Hepatic stellate cell (primary cell): ENCODE measurements at places on chromosomes 4 and X.
A peak's percentile ranks its signal among the peaks of the same experiment; 100 is the strongest.

DNA sequence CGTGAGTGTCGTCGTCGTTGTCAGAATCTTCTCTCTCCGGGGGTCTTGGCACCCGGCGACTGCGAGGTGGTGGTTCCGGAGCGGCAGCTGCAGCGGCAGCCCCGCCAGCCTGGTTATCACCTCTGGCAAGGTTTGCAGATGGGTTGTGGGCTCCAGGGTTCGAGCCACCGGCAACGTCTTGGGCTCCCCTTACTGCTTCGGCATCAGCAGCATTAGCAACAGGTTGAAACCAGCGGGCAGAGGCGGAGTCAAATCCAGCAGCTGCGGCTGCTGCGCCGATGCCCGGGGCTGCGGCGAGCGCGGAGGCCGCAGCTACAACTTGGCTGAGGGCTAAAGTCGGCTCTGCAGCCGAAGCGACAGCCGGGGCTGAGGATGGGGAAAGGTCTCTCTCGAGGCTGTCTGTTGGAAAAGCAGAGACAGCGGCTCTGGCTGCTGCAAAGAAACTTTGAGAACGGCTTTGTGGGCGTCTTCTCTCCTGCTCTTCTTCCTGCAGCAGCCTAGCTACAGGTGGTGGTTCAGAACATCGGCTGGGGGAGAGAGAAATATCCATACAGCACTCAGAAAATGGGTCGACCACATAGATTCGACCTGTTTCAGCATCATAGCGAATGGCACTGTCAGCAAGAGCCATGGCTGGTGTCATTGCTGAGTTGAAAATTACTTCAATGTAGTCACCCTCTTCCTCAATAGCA, 3.6 kb downstream of the IRS4 start:
- DNase-seq, result no peak

DNA sequence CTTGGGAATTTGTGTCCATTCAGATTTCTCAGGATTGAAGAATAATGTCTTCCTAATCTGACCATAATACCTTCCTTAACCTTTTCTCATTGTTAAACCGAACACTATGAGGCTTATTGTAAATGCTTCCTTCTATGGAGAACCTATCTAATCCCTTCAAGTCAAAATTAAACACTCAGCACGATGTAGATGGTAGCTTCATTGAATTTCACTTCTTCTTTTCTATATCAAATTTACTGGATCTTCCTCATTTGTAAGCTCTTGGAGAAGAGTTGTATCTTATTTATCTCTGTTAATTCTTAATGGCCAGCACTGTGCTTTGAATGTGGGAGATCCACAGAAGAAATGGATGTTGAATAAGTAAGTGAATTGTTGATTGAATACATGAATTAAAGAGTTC, 109.0 kb upstream of the RAPGEF2 start:
- no peak for DNase-seq

- DNase-seq, result no peak
Observed at GRCh38 chrX:19745077-19745476, 142.3 kb downstream of the SH3KBP1 start.

GRCh38 chr4:88320224-88320779, 35.9 kb upstream of the PPM1K start:
- DNase-seq, result no peak

DNA sequence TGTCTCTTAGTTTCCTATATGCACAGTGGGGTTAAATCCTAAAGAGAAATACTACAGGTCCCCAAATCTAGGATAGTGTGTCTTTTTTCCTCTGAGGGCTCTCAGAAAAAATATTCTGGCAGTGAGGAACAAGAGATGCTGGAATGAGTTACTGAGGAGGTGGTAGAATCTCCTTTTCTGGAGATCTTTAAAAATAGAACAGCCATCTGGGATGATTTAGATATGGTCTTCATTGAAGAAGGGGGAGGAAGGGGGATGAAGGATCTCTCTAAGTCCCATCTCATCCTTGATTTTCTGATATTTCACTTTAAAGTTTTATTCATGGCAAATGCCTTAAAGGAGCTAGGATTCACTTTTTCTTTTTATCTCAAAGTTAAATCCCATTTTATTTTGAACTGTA, 235.0 kb downstream of the MAML3 start:
- DNase-seq, result no peak

GRCh38 chr4:55338486-55338885, 7.6 kb upstream of the SRD5A3 start:
- DNase-seq, result no peak

GRCh38 chr4:186808630-186809018, 85.0 kb upstream of the FAT1 start:
- peak; percentile 20 for DNase-seq

GRCh38 chrX:103918571-103919269, 43.7 kb upstream of the TMSB15B start:
- peak; percentile 67 for DNase-seq

DNA sequence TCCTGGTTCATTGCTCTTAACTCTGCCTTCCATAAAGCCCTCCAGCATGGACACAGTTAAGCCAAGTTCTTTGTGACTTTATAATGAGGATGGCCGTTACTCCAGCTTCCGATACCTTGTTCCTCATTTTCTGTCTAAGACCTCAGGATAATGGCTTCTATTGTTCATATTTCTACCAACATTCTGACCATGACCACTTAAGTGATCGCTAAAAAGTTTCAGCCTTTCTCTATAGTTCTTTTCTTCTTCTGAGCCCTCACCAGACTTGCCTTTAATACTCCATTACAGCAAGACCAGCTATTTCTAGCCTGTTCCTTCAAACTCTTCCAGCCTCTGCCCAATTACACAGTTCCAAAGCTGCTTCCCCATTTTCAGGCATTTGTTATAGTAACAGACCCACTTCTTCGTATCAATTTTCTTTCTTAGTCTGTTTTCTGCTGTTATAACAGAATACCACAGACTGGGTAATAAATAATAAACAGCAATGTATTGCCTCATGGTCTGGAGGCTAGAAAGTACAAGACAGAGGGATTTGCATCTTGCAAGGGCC, 12.3 kb downstream of the RNF175 start:
- no peak for DNase-seq

DNA sequence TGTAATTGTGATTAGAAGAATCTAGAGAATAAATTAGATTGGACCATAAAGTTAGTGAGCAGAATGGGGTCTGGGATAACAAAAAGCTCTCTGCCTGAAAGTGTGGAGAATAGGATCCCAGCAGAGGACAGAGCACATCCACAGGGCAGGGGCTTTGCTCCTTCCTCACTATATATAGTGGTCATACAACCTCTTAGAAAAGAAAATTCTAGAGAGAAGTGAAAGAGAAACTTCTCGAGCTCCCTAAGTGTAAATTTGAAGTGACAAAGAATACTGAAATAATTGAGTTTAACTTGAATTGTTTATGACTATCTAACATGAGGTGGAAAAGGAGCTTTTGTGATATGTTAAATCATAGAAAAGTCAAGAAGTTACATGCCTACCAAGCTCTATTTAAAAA, 14.9 kb downstream of the ADAM29 start:
- DNase-seq, result no peak

GRCh38 chrX:27998666-27999065, 17.4 kb upstream of the DCAF8L1 start:
- no peak for DNase-seq

DNA sequence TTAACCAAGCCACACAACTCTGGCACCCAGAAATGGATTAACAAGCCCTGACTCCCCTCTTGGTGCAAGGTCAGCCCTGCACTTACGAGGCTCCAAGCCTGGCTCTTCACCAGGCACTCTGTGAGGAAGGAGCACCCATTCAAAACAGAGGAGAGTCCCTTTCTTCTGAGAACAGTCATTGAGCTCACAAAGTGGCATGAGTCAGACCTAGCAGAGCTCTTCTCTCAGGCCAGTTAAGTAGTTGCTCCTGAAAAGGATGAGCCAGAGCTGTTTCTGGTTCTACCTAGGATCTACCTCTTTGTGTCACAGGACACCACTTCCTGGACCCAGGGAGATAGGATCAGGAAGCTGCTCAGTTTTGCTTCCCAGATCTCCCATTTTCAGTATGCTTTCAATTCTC, 48.2 kb downstream of the EVC2 start:
- peak; percentile 16 for DNase-seq

- peak; percentile 21 for DNase-seq
Observed at GRCh38 chr4:72312032-72312650, 256.9 kb downstream of the ADAMTS3 start.
